Neuronal stem cell (in vitro differentiated cells): ENCODE measurements at places on chromosomes 11 and 22.

- no peaks in the 10 kb centered on the region for H3K27me3 ChIP-seq
- no peak for DNase-seq
- H3K36me3 ChIP-seq, result peaks cover 2% of the 10 kb centered on the region
- H3K27ac ChIP-seq, result no peak overlapping the region
- no peaks in the 10 kb centered on the region for H3K4me1 ChIP-seq
Measured at GRCh38 chr11:5665746-5666401, 19.0 kb downstream of the TRIM5 start.

DNA sequence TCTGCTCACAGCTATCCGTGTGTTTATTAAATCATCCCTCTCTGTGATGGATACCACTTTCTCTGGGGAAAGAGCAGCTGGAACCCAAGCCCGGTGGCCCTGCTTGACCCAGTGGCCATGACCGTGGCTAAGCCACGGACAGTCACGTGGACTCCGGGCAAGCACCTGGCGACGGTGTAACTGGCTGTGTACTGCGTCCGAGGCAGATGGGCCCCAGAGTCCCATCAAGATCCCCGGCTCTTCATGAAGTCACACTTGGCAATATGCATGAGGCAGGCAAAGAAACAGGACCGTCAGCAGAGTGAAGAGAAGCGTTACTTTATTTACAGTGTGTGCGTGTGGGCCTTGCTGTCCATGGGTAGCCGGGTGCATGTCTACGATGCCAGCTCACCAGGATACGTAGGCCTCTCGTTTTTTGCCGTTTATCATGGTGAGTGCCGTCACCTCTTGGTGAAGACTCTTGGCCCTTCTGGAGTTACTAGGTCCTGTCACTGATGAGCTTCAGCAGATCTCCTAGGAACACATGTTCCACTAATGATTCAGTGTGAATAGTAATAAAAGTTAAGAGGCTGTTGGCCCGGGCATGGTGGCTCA, 366.3 kb downstream of the TBC1D22A start:
- H3K4me1 ChIP-seq, result peaks cover 10% of the 10 kb centered on the region
- DNase-seq, result no peak
- no peak overlapping the region for H3K27ac ChIP-seq
- H3K27me3 ChIP-seq, result no peaks in the 10 kb centered on the region

GRCh38 chr22:27100789-27101188, 443.4 kb downstream of the MIAT start:
- no peak overlapping the region for H3K4me3 ChIP-seq
- H3K4me1 ChIP-seq, result peaks cover 21% of the 10 kb centered on the region
- H3K27ac ChIP-seq, result no peak overlapping the region
- DNase-seq, result peak; percentile 59

DNA sequence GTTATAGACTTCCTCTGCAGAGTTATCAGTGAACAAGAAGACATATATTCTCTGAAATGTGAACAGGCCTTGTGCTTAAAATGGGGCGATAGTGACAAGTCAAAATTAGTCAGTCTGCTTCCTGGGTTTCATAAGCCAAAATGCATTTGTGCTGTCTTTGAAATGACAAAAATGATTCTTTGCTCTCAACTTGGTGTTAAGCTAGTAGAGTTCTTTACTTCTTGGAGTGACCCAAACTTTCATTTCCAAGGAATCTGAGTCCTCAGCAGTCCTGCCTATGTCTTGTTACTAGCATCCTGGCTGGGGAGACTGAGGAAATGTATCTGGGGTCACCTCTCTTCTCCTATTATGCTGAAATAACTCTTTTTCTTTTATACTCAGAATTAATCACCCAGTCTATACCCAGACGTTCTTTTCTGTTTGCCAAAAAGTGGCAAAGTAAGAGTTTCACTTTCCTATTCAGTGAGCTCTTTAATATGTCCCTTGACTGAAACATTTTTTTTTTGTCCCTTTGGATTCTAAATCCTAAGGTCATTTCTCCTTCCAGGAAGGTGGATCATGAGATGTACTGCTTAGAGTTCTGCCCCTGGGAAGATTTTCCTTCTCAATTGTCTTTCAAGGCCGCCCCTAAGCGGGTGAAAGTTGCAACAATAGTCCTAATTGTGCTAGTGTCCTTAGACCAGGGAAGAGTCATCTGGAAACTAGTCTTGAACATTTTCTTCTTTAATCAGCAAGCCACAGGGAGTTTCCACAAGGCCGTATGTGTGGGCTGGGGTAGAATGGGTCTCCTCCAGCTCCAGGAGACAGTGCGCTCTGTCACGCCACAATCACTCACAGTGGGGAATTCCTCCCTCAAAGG, 53.0 kb upstream of the RDX start:
- no peak overlapping the region for H3K27ac ChIP-seq
- no peaks in the 10 kb centered on the region for H3K36me3 ChIP-seq
- DNase-seq, result no peak
- no peak overlapping the region for H3K4me3 ChIP-seq
- H3K4me1 ChIP-seq, result no peaks in the 10 kb centered on the region

GRCh38 chr11:102666331-102666957, 39.1 kb downstream of the MMP27 start:
- DNase-seq, result peak; percentile 30
- H3K27me3 ChIP-seq, result no peaks in the 10 kb centered on the region
- no peak overlapping the region for H3K27ac ChIP-seq

DNA sequence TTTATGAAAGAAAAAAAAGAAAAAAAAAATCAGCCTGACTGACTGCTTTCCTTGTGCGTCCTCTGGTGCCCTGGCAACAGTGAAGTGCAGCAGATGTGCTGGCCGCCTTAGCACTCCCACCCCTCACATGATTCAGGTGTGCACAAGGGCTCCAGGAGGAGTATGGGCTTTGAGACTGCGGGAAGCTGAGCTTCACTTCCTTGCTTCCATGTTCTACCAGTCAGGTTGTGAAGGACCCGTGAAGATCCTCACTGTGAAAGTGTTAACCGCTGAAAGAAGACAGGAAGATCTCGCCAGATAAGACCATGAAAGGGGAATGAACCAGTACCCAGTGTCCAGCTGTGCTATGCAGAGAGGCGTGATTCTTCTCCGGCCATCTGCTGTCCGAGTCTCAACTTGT, 48.2 kb downstream of the HIRA start:
- no peak overlapping the region for H3K27ac ChIP-seq
- H3K36me3 ChIP-seq, result peaks cover 84% of the 10 kb centered on the region
- no peaks in the 10 kb centered on the region for H3K4me1 ChIP-seq

- H3K4me1 ChIP-seq, result no peaks in the 10 kb centered on the region
- H3K4me3 ChIP-seq, result no peak overlapping the region
- no peaks in the 10 kb centered on the region for H3K36me3 ChIP-seq
- DNase-seq, result no peak
- H3K27me3 ChIP-seq, result no peaks in the 10 kb centered on the region
- H3K27ac ChIP-seq, result no peak overlapping the region
Measured at GRCh38 chr11:102589047-102589459, 36.1 kb downstream of the MMP20 start.

DNA sequence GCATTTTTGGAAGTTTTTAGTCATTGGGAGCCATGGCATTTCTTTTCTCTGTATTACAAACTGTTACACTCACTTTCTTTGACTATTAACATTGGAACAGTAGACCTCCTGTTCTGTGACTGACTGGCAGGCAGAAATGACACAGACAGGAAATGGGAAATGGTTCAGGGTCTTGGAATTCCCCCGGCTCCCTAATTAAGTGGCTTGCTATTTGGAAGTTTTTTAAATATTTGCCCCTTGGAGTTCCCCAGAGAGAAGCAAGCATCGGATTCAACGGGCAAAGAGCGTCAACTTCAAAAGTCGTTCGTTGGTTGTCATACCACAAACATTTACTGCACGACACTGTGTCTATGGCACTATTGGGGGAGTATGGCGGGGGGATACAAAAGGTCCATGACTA, 1.1 kb upstream of the BIRC2 start:
- H3K4me1 ChIP-seq, result peaks cover 26% of the 10 kb centered on the region
- H3K27ac ChIP-seq, result no peak overlapping the region
- peak; percentile 1 for DNase-seq
